Cardiac fibroblast (primary cell): ENCODE measurements at places on chromosomes 1 and 21.
A peak's percentile ranks its signal among the peaks of the same experiment; 100 is the strongest.

GRCh38 chr21:33780631-33781030 lies 135.0 kb downstream of the ATP5PO start:
- peak; percentile 24 for DNase-seq

DNA sequence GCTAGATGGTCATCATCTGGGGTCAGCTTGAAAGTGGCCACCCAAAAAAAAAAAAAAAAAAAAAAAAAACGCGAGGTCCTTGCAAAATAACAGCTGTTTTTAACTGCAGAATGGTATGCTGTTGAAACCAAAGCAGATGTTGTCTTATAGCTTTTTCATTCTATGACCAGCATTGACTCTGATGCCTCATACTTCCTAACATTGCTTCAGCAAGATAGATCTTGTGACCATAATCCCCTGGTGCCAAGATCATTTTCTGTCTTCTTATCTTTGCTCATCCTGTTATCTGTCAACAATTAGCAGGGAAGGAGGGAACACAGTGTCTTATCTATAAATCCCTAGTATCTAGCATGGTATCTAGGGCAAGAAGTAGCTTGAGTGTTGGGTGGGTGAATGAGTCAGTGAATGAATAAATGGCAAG lies 181.5 kb downstream of the PLPP3 start:
- DNase-seq: peak; percentile 54

DNA sequence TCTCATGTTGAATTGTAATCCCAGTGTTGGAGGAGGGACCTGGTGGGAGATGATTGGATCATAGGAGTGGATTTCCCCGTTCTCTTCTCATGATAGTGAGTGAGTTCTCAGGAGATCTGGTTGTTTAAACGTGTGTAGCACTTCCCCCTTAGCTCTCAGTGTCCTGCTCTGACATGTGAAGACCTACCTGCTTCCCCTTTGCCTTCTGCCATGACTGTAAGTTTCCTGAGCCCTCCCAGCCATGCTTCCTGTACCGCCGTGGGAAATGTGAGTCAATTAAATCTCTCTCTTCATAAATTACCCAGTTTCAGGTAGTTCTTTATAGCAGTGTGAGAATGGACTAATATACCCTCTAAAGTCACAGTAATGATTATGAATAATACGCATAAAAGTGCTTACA lies 248.4 kb upstream of the LRRC7 start:
- DNase-seq: no peak

DNA sequence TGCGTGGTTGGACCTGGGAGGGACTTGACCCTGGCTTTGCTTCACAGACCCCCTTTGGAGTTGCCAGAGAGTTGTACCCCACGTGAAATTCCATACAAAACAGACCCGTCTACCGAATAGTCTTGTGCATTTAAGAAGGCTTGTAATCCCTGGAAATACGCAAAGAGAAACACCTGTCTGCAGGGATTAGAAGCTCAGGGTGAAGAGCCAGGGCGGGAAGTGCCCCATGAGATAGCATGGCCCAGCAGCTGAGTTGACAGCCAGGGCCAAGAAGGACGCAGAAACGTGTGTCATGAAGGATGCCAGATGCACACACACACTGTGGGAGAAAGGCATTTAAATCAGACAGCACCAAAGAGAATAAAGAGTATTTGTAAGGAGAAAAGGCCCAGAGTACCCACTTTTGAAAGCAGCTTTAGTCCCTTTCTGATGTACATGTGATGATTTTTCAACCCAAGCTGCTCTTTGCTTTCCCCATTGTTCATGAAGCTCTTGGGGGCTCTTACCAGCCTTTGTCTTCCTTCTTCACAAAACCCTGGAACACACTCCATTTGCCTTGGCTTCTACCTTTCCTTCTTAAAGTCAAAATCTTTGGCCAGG lies 46.6 kb downstream of the PCP4 start:
- DNase-seq: no peak

DNA sequence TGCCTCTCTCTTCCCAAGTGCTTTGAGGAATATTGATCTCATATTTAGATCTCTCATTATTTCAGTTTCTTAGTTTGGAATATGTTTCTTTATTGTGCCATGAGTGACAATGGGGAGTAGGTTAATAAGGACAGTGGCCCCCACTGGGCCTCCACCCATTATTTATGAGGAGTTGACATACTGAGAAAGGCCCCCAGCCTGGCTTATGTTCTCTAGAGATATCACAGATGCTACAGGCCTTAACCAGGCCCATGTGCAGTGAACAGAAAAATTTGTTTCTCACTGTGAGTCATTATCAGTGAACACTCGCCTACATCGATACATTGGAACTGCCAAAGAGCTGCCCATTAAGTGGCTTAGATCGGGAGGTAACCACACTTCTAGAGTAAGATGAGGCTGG lies 35.7 kb upstream of the SYT6 start:
- DNase-seq: no peak

DNA sequence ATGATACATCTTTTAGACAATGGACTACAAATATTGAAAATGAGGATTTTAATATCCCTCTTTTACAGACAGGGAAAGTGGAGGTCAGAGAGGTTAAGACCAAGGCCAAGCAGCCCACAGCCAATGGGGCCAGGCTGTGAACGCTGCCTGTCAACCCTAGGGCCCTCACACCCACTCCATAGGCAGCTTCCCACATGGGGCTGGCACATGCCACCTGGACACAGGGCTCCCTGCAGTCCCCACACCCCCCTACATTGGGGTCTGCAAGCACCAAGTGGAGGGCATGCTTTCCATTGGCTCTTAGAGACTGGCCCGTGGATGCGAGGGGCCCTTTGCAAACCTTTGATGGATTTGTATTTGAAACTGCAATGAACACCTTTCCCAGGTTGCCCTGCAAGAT lies 348.5 kb upstream of the VAMP3 start:
- no peak for DNase-seq

DNA sequence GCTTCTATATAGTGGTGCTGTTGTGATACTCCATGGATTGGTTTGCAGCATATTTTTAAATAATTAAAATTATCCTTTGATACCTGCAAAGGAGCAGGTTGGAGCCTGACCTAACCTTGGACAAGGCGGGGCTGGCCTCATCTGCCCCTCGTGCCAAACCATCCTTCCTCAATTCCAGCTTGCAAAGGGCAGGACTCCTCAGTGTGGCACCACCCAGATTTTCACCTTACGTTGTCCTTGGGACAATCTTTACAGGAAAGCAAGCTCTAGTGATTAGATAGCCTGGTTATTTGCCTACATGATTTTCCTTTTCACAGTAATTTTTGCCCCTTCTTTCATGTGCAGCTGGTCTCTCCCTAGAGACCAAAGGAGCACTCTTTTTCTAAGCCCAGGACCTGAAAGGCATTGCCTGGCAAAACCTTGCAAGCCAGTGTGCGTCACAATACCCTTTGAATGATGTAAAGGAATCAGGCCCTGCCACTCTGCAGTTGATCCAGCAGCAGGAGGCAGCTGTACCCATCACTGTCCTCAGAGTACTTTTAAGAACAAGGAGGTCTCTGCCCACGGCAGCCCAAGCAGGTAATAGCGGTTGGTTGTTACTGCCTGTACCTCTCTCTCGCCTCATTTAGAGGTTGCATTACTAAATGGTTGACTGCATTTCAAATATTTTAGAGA lies 99.4 kb downstream of the ADSS2 start:
- DNase-seq: no peak

- no peak for DNase-seq
Observed at GRCh38 chr1:201282216-201282615, 1.1 kb upstream of the PKP1 start.

GRCh38 chr21:33901412-33902288 lies 14.0 kb downstream of the ATP5PO start:
- peak; percentile 82 for DNase-seq

DNA sequence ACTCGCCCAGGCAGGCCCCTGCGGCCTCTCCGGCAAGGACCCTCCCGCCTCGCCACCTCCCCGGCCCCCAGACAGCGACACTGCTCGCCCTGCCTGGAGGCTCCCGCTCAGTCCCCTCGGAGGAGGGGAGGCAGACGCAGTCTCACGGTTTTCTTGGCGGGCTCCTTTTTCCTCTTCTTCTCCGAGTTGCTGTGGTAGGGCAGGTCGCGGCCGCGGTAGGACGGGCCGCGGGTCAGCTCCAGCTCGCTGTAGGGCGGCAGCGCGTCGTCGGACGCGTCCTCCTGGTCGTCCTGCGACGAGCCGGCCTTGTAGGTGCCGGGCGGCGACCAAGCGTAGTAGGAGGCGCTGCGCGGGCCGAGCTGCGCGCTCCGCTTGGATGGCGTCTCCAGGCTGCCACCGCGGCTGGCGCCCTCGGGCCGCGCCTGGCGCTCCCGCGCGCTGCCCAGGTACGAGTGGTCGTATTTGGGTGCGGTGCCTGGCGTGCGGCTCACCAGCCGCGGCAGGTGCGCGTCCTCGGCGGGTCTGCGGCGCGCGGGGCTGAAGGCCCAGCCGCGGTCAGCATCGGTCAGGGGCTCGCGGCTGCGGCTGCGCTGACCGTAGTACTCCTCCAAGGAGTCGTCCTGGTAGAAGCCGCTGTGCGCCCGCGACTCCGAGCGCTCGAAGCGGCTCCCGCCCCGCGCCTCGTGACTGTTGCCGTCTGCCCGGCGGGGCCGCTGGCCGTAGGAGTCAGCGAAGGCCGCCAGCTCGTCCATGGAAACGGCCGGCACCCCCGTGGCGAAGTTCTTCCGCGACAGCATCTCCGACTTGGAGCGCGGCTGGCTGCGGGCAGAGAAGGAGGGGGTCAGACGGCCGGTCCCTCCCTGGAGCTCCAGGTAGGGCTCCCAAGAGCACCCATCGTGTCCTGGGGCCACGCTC lies 44.8 kb upstream of the TADA1 start:
- no peak for DNase-seq

- no peak for DNase-seq
Observed at GRCh38 chr1:229769809-229770208, 143.8 kb downstream of the URB2 start.

- DNase-seq: no peak
Observed at GRCh38 chr1:17281775-17282181, 26.2 kb upstream of the PADI4 start.

GRCh38 chr1:96116731-96117130 lies 604.9 kb upstream of the PTBP2 start:
- no peak for DNase-seq
